ENCODE measurements at places on chromosomes 1 and 21.

- DNase-seq: no peak
Observed at GRCh38 chr1:52455686-52456085, 51.3 kb downstream of the PRPF38A start.

GRCh38 chr1:222911866-222912265 is 97.0 kb downstream of the DISP1 start:
- peak; percentile 18 for DNase-seq

- no peak for DNase-seq
Observed at GRCh38 chr21:41545500-41546359, 37.8 kb upstream of the TMPRSS2 start.

GRCh38 chr1:220887520-220888416 is 8.5 kb downstream of the HLX start:
- no peak for DNase-seq

- peak; percentile 59 for DNase-seq
Observed at GRCh38 chr1:117735045-117735992, 129.5 kb downstream of the TENT5C start.

DNA sequence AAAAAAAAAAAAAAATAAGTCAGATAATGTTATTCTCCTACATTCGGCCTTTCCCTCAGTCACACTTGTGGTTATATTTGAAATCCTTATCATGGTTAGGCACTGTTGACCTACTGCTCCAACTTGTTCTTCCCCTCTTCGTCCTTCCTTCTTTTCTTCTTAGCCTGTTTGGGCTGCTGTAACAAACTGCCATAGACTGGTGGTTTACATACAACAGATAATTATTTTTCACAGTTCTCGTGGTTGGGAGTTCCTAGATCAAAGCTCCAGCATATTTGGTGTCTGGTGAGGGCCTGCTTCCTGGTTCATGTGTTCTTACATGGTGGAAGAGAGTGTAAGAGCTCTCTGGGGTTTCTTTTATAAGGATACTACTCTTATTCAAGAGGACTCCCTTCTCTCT is 73.4 kb downstream of the RABGAP1L start:
- no peak for DNase-seq

- DNase-seq: peak; percentile 40
Observed at GRCh38 chr1:235972311-235972689, 92.6 kb downstream of the NID1 start.

GRCh38 chr21:42061195-42061985 is 9.7 kb upstream of the UMODL1 start:
- no peak for DNase-seq

DNA sequence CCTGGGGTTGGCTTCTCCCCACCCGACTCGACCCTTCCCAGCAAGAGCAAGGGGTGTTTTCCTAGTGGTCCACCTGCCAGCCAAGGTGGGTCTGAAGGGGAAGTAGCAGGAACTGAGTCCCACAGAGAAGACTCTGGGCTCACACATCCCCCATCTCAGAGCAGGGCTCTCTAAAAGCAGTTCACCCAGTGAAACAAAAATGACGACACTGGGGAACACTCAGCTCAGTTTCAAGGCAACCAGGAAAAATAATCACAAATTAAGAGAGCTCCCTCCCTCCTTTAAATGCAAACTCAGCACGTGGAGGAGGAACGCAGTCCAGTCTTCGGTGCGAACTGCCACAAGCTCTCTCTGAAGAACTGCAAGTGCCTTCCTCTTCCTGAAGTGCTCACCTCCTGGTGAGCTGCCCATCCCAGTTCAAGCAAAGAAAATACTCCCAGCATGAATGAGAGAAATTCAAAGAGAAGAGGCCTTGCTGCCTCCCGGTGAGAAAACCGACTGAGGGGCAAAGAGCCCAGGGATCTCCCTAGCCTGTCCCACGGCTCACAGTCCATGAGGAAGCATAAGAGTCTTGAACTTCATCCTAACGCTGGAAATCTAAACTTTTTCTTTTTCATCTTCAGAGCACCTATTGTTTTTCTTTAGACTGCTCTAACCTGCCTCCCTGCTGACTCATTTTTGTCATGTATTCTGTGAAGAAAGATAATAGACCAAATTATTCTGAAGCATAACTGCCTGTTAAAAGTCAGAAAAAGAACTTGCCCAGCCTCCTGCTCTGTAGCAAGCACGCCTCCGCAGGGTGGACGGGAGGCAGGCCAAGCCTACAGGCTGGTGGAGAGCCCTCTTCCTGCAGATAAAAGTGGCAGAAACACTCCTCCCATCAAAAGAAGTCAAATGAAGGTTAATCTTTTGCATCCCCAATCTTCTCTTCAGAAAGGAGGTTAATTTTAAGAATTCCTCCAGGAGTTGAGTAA is 281.4 kb downstream of the HHIPL2 start:
- no peak for DNase-seq

- peak; percentile 65 for DNase-seq
Observed at GRCh38 chr1:34781071-34781843, at the start of gene GJB3. Gene GJB3 (plus strand): TSS chr1:34781214. CDS start chr1:34784763, 3,549 bp downstream.

- DNase-seq: no peak
Observed at GRCh38 chr21:44713130-44713529, 1.8 kb upstream of the TSPEAR start.

DNA sequence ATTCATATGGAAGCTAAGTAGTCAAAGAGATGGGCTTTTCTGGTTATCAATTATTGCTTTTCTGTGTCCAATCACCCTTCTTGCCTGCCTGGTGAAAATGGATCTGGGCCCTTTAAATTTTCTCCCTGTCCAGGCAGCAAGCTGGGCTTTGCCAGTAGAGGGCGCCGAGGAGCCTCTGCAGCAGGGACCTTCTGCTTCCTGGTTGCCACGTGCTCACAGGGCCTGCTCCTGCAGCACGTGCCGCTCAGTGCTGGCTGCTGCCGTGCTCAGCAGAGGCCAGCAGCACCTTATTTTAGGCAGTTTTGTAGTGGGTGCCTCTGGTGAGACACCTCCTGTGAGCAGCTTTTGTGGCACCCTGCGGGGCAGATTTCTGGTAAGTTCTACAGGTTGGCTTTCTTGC is 4.0 kb downstream of the ACTL8 start:
- peak; percentile 21 for DNase-seq

GRCh38 chr21:29511096-29511495 is 212.4 kb downstream of the BACH1 start:
- no peak for DNase-seq

GRCh38 chr1:62613325-62613727 is 16.0 kb downstream of the ANGPTL3 start:
- no peak for DNase-seq

DNA sequence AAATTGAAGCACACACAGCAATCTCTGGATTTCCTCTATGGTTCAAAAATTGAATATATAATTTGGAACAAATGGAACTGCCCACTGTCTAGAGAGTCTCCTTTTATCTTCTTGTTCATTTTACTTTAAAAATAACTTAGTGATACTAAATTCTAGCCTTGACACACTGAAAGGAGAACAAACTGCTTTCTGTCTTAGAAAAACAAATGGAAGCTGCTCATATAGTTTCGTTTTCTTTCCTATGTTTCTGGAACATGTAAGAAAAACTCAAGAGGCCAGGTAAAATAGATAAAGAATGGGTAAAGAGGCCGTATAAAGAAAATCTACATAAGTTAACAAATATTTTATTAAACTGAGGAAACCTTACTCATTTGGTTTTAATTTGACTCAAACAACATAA is 332.7 kb downstream of the NEGR1 start:
- no peak for DNase-seq

Data from kidney tubule cell (primary cell).